ENCODE measurements at places on chromosomes 4 and X.
A peak's percentile ranks its signal among the peaks of the same experiment; 100 is the strongest.

DNA sequence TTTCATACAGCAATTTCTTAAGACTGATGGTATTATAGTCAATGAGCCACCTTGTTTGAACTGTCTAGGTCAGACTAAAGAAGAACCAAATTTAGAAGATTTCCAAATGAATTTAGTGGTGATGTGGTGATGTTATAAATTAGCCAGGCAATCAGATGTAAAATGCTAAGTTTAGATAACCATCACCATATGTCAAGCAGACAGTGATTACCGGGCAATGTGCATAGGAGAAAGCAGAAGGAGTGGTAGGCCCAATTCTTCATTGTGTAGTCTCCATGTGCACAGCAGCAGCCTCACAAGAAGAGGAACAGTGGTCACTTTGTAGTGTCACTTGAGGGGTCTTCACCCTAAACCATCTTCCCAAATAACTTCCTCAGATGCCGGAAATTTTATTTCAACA is 198.8 kb downstream of the ANTXR2 start:
- DNase-seq: no peak

- DNase-seq: peak; percentile 65
These were observed 20.8 kb downstream of the NAT8L start for GRCh38 chr4:2079926-2080325.

- no peak for DNase-seq
These were observed 265.4 kb upstream of the ADGRL3 start for GRCh38 chr4:60934566-60935295.

DNA sequence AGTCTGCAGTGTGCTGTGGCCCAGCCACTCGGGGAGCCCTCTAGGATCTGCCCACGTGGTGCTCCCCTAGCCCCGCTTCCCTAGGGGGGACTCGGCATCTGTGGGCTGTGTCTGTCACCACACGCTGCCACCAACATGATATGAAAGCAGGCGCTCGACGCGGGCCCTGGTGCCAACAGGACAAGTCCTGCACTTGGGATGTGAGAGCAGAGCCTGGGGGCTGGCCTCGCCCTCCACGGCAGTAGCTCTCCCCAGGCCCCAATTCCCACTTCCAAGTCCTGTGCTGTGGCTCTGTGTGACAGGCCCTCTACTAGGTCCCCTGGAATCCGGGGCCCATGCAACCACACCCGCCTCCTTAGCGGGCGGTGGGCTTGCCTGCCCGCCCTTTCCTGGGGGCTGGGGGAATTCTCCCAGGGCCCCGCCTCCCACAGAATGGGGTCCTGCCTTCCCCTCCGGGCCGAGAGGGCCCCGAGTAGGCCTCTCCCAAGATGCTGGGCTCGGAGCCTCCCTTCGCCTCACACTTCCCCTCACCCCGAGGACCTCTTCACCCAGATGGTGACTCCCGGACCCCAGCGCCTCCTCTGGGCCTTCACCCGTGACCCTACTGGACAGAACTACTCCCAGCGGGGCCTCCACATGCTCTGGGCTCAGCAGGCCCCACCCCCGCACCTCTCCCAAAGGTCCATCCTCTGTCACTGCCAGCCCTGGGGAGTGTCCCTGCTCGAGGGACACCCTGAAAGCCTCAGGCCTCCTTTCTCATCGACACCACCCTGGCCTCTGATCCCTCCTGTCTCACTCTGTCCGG is 11.2 kb downstream of the LRPAP1 start:
- DNase-seq: no peak

DNA sequence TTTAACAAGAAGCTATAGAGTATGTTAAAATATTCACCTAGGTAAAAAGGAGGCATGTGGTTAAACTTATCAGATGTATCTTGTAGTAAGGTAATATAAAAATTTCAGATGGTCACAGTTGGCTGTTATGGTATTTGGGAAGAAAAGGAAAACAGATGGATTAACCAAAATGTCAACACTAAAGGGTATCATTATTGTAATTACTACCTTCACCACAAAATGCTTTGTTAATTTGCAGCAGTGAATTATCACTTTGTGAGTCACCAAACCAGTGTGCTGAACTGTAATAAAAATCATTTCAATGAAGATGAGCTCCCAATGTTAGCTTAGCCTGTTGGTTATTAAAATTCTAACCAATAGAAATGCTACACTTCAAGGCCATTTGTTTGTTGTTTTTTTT is 233.9 kb downstream of the RPA4 start:
- DNase-seq: no peak

DNA sequence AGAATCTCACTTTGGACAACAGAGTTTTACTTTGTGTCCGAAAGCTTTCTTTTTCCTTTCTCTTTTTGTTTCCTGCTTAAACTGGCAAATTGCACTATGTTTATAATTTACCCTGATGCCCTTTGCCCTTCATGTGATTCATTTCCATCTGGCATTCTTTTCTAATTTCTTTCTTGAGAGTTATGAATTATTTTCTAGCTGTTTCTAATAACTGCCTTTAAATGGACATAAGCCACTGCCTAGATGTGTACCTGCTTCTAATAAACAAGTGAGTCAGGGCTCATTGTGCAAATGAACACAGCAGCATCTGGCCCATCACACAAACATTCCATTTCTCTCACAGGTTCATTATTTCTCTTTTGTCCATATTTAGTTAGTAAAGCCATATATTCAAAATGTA is 242.3 kb upstream of the GPRIN3 start:
- no peak for DNase-seq

- DNase-seq: no peak
These were observed 1.1 kb downstream of the DOCK11 start for GRCh38 chrX:118496763-118497079.

DNA sequence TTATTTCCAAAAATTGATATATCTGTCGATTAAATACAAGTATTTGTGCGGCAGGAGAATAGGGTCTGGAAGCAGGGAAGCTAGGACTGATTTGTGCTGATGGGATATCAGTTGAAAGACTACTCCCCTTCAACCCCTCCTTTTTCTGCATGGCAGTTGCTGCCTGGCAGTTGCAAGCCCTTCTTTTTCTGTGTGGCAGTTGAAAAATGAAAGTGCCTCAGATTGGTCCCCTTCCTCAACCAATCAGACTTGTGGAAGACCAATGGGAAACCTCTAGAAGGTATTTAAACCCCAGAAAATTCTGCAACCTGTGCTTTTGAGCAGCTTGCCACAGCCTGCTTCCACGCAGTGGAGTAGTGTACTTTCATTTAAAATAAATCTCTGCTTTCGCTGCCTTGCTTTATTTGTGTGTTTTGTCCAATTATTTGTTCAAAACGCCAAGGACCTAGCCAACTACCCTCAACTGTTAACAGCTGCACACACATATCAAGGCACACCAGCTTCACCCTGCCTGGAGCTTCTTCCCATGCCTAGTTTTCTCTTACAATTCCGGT is 1.5 kb upstream of the TMA16 start:
- no peak for DNase-seq

DNA sequence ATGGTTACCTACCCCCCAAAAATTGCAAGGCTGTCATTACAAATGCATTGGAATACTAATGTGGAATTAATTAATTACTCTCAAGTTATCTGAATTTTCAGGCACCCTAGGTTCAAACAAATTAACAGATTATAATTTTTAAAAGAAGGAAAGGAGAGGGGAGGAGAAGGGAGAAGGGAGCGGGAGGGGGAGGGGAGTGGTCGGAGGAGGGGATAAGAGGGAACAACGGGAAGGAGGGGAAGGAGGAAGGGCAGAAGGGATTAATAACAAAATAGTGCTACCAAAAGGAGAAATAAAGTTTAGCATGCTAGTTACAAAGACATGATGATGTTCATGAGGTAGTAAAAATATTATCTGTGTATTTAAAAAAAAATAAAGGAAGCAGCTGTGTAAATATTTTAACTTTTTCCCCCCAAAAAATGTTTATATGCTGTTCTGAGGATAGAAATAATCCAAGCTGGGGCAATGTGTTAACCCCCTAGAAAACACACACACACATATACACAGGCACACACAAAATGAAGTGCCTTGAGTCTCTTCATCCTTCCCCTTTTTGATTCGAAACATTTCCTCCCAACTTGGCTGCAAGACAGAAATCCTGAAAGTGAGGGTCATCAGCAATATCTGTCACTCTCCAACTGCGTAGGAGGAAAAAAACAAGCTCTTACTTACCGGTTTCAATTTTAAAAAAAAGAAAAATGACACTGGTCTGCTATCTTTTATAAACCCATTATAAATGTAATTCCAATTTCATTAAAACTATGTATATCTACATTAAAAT is 58.8 kb downstream of the PPP3CA start:
- no peak for DNase-seq

GRCh38 chr4:55838952-55839351 is 14.5 kb upstream of the EXOC1 start:
- DNase-seq: no peak

- DNase-seq: no peak
These were observed 825.6 kb downstream of the PCDH7 start for GRCh38 chr4:31545755-31546154.

DNA sequence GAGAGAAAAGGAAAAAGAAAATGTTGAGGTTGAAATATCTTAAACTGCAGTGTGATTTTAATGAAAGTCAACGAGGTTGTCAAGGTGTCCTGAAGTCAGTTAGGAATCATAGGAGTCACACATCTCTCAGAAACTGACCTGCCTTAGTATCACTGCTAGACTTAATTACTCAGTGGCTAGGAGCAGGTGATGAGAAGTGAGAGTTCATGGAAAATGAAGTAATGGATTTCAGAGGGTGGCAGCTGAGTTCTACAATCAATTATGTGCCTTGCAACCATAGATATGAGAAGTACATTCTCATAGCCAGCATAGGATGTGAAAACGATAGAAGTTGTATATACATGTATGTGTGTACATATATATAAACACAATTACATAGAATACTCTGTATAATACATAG is 1269.7 kb downstream of the FSTL5 start:
- no peak for DNase-seq

Measured in type B pancreatic cell (in vitro differentiated cells).